HFFc6 (cell line): ENCODE measurements at places on chromosomes 2 and 18.

DNA sequence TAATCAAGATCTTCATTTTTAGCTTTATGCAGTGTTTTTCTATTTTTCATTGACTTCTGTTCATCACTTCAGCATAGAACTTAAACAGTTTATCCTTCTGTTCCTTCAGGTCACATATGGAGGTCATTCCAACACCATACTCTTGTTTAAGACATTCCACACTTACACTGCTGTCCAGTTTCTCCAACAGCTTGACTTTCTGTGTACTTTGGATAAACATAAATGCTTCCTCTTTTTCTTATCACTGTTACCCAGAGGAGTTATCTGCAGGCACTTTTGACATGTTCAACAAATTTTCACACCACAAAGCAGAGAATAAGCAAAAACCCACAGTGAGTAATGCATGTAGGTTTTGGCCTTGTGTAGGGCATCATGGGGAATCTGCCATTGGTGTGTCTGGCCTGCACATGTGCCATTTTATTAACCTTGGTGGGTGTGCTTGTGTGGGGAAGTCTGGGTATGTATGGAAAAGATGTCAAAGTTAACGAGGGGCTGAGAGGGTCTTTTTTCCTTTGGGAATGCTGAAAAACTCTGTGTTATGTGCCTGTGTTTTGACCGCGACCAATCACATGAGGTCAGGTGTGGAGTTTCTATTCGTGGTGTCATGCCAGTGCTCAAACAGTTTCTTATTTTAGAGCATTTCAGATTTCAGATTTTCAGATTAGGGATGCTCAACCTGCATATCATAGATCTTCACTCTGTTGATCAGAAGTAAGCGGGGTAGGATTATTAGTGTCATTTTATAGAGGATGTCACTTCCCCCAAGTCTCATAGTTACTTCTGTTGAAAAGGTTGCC lies 53.9 kb upstream of the ACVR1 start:
- no peak for DNase-seq

DNA sequence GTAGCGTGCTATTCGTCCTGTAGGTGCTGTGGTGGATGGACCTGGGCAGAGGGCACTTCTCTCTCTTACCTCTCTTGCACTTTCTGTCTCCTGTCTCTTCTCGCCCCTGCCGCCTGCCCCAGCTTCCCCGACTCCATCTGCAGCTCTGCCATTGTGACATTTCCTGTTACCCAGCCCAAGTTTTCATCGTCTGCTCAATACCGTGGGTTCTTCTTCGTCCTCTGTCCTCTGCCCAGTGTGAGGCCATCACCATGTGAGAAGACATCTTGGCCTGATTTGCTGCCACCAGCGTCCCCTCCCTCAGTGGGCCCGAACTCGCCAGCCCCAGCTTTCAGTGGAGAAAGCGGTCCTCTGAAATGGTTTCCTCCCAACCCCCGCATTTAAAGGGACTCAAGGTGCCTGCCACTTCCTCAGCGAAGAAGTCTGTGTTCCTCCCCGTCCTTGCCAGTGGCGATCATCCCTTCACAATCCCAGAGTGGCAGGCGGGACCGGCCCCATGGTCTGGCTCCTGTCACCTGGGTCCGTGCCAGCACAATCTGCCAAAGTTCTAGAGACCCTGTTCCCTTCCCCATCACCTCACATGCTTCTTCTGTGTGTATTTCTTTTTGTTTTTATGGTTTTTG lies 18.0 kb downstream of the TGOLN2 start:
- DNase-seq = no peak

- DNase-seq = no peak
These were observed 26.7 kb downstream of the COPS9 start for GRCh38 chr2:240109386-240109785.

GRCh38 chr2:33168922-33169321 lies 222.2 kb downstream of the LTBP1 start:
- DNase-seq = no peak

DNA sequence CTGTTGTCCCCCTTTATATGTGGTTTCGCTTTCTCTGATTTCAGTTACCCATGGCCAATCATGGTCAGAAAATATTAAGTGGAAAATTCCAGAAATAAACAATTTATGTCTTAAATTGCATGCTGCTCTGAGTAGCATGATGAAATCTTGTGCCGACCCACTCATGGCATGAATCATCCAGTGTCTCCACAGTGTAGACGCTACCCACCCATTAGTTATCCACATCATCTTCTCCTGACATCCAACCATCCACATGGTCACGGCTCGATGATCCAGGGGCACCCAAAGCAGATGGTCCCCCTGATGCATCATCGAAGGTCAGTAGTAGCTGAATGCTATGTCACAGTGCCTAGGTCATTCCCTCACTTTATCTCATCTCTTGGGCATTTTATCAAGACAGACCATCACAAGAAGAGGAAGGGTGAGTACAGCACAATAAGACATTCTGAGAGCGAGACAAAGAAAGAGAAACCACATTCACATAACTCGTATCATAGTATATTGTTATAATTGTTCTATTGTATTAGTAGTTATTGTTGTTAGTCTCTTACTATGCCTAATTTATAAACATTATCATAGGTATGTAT lies 44.1 kb upstream of the ACKR3 start:
- DNase-seq = no peak

DNA sequence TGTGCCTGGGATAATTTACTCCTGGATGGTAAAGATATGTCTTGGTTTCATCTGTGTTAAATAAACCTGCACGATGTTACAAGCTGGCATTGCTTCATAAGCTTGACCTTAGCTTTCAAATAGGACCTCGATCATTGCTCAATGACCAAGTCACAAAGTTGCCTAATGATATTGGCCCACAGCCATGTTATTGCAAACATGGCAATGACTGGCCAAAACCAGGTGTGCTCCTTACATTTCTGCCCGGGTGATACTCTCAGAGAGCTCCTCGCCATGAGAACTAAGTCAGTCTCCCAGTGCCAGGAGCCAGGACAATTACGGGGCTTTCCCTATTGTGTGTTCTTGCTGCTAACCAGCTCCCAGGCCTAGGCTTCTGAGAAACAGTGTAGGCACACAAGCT lies 72.5 kb upstream of the CYP1B1 start:
- DNase-seq = no peak

DNA sequence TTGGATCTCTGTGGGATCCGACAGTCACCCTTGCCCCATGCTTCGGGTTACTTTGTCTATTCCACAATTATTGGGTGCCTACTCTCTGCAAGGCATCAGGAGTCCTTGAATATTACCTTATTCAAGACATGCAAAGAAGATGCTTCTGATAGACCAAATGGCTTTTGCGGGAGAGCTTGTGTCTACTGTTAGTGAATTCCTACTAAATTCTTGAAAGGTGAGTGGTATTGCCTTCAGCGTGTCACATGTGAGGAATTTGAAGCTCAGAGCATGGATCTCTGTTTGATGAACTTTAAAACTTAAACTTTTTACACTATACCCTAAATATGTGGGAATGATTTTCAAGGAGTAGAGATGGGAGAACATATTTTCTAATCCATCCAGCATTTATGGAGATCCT lies 184.4 kb downstream of the LTBP1 start:
- peak; percentile 46 for DNase-seq

GRCh38 chr18:6079406-6079805 lies 184.1 kb upstream of the TMEM200C start:
- no peak for DNase-seq

DNA sequence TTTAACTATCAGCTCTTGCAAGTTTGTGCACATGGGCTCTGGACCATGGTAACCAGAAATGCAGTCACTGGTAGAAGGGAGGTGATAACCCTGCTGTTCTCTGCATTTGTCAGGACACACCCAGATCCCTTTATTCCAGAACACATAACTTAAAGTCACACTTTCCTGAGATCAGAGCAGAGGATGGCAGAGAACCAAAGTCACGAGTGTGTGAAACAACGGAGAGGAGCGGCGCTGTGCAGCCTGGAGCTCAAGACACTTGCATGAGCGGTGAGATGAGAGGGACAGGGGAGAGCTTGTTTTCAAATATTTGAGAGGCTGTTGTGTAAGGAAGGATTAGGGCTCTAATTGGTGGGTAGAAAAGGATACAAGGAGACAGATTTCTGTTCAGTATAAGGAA lies 43.3 kb upstream of the AAK1 start:
- DNase-seq = no peak

DNA sequence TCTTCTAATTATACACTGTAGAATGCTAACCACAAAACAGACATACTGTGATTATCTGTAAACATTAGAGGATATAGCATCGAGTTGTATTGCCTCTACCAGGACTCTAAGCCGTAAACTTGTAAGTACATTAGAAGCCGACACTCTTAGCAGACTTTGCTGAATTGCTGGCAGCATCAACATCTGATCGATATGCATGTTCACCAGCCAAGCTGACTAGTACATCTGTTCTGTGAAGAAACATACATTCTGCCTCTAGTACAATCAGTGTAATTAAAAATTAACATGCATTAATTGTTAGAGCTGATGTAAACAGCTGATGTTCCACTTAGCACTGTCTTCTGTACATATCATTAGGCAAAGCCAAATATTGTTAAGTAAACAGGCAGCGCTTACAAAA lies 502.2 kb downstream of the NR4A2 start:
- DNase-seq = no peak

DNA sequence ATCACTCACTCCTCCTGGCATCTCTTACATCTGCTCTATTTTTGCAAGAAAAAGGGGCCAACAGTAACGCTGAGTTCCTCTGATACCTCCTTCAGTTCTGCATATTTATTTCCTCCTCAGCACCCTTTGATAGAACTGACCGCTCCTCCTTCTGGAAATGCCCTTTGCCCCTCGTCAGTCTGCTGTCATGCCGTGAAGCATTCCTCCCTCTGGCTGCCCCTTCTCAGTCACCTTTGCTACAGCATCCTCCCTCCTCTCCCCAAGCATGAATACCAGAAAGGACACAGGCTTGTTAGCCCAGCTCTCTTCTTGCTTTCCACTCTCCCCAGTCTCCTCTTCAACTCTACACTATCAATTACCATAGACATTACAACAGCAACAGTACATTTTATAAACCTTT lies 135.4 kb downstream of the NBAS start:
- no peak for DNase-seq

DNA sequence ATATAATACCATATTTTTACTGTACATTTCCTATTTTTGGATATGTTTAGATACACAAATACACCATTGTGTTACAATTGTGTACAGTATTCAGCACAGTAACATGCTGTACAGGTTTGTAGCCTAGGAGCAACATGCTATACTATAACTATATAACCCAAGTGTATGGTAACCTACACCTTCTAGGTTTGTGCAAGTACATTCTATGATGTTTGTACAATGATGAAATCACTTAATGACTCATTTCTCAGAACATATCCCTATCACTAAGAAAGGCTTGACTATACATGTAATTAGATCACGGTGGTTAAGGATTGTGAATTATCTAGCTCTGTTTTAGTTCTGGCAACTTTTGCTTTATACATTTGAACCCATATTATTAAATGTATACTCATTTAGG lies 31.3 kb downstream of the NPHP1 start:
- peak; percentile 41 for DNase-seq

GRCh38 chr2:26801796-26802195 lies 15.9 kb downstream of the CENPA start:
- DNase-seq = no peak

DNA sequence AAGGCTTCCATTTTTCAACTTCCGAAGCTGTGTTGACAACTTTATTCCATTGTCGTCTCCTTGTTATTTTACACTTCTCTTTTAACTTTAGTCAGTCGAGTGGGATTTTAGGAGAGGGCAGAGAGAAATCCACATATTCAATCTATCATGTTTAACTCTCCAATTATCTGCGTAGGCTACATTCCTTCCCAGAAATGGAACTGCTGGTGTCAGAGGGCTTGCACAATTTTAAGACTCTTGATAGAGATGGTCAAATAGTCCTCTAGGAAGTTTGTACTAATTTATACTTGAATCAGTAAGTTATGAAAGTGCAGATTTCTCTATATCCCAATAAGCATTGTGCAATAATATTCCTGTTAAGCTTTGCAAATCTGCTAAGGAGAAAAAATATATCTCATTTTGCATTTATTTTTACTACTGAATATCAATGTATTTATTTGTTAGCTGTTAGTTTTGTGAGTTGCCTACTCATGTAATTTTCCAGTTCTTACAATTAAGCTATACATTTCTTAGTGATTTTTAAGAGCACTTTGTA lies 95.6 kb downstream of the CYP26B1 start:
- DNase-seq = no peak

DNA sequence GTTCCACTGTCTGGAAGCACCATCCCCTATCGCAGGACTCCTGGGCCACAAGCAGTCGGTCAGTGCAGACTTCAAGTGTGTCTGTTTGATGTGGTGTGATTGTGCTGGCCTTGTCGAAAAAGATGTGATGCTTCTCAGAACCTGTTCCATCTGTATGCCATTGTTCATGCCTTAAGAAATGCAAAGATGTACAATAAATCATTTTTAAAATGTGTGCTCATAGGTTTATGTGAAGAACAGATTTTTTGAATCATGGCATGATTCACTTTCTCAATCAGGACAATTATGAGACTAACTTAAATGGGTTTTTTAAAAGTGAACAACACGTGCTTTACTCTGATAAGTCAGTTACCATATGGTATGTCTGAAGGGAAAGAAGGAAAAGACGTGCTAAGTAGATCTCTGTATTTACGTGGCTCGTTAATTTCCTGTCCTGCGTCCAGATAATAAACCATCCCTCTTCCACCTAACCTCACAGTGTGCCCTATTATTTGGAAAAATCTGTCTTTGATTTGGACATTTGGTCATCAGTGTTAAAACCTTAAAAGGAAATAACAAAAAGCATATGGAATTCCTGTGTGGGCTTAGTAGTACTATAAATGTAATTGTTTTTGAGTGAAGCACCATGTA lies 54.9 kb downstream of the PRKRA start:
- no peak for DNase-seq

DNA sequence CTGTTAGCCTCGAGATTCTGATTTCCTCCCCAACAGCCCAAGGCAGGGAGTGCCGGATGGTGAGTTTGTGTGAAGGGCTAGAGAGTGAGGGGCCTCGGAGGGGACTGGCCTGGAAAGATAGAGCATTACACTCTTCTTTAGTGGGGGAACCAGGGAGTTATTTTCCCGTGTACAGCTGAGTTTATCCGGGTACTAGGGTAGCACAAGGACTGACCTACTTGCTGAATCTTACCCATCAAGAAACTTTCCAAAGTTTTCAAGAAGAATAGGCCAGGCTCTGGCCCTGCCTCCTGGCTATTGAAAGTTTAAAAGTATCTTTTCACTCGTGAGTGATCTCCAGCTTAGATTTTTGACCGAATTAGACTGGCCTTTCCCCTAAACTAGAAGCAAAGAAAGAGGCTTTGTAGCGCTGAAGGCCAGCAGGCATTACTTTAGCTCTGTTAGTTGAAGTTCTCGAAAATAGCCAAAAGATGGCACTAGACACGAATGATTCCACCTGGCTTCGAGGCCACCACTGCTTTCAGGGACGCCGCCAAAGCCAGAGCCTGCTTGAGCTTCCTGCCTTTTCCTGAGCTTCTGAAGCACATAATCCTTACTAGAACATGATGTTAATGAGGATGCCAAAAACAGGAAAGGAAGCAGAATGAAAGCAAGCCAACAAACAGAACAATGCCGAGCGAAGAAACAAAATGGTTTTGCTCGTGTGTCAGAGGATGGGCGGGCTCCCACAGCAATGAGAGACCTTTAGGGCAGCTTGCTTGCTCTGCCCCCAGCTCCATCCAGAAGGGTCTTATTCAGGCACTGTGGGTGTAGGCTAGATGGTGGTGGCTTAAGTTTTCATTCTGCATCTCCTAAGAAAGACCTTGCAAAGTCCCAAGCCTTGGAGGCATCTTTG lies 55.8 kb downstream of the TSN start:
- DNase-seq = peak; percentile 60
